DMS153 (cell line): ENCODE measurements at places on chromosomes 2 and 18.

DNA sequence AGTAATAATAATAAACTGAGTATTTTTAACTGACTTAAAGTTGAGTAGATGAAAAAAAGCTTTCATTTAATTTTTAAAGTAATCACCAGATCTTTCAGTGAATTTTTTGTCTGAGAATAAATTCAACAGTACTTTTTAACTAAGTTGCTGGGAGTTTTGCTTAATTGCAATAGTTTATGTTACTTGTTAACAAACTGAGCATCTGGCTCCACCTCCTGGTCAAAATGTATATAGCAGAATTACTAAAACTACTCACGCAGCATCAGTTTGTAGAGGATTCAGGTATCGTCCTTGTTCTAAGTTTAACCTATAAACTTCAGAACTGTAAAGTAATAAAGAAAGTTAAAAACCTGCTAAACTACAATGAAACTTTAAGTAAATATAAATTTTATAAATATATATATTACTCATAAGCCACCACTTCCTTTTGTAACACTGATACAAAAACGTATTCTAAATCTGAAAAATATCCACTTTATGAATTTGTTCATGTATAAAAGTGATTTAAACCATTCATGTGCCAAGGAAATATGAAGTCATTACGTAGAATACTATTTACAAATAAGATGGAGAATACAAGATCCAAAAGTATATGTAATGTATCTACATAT lies 21.3 kb downstream of the NOL10 start:
- peak; percentile 7 for DNase-seq

- no peak for DNase-seq
Observed at GRCh38 chr18:43060020-43060419, 55.5 kb downstream of the RIT2 start.

- no peak for DNase-seq
Observed at GRCh38 chr18:23453680-23454058, 582 bp downstream of the RIOK3 start.

DNA sequence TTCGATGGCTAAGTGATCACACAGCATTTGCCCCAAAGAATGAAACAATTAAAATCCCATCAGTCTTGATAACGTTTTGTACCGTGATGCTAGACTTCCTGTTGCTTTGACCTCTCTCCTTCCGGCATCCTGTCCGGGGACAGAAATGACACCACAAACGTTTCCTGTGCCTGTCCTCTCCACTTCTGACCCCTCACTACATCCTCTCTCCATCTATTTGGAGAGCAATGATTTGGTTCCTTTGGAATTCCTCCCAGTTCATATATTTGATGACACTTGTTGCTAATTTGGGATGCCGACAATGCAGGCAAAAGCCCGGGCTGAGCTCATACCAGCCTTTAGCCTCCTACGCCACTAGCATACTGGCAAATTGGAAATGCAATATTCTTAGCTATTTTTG lies 151.2 kb upstream of the CCDC68 start:
- no peak for DNase-seq

DNA sequence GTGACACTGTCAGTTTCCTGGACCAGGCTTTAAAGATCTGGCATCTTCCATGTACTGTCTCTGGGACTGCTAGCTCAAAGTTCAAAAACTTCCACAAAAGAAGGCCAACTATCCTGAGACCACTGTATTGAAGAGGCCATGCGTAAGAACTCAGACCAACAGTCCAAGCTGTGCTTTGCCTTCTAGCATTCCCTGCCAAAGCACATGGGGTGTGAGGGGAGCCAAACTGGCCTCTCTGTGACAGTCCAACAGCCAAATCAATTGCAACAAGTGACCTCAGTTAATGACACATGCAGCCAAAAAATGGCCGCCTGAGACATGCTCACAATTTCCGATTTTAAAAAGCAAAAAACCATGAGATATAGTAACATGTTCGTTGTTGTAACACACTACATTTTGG lies 160.3 kb upstream of the CDH19 start:
- no peak for DNase-seq
